Activated CD4-positive, alpha-beta T cell treated with anti-CD3 and anti-CD28 coated beads, Interleukin-2, amount 50 U/mL, for 1 hour (primary cell): ENCODE measurements at places on chromosomes 1 and 21.

- no peak for DNase-seq
These were observed 138.8 kb upstream of the NBPF11 start for GRCh38 chr1:148290881-148291280.

DNA sequence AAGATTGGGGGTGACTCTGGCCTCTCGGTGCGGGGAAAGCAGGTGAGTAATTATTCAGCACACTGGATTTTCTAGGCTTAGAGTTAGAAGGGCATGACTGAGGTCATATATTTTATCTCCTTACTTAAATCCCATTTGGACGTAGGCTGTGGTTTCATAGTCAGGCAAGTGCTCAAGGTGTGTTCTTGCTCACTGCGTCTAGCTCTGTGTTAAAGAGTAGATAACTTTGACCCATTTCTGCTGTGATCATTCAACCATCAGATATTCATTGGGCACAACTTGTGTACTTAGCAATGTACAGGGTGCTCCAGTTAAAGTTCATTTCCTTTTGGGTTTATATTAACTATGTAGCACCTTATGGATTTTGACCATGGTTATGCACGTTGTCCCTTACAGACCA, 14.6 kb downstream of the PFKFB2 start:
- no peak for DNase-seq

DNA sequence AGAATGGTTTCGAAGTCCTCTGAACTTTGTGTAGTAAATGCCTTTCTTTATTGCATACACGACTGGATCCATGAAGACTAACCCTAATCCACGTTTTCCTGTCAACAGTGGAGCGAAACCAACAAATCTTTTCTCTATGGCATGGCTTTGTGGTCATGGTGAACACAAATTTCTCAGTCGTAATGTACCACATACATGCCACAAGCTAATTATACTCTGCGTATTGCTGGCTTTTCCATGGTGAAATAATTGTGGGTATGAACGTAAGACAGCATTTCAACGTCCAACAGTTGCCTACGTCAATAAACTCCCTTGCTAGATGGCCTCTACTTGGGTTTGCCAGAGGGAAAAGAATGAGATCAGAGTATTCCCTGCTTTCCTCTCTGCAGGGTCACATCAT, 27.5 kb downstream of the INTS7 start:
- no peak for DNase-seq

- DNase-seq, result no peak
These were observed 69.3 kb downstream of the RBM11 start for GRCh38 chr21:14285147-14285761.

DNA sequence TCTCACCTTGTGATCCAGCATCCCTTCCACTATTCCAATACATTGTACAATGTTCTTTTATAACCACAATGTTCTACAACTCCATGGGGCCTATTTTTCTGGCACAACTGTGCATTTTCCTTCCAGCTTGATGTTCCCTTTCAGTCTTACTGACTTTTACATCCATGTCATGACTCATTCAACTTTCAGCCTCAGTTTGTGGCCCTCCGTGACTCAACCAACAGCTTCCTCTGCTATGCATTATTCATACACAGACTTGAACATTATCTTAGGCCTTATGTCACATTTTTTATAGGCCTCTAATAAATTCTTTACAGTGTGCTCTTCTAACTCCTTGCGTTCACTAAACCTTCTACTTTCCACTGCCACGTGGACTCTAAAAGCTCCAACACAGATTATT, 119.4 kb upstream of the PRMT6 start:
- no peak for DNase-seq

DNA sequence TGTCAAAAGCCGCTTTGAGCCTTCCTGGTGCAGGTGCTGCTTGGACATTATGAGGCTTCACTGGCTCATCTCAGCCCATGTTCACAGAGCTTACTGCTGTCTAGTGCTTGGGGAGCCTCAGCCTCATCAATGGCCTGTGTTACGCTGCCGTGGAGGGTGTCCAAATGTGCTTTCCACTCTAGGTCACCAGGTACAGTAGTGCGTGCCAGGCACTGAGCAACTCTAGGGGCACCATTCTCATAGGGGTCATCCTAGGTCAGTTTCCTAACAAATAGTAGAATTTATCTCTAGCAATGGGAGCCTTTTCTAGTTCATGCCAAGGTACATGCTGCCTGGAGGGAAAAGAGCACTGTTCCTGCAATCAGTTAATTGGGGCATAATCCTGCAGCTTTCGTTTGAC, 193.8 kb downstream of the DYRK1A start:
- no peak for DNase-seq

GRCh38 chr1:42753070-42753469, 13.0 kb upstream of the CLDN19 start:
- no peak for DNase-seq

GRCh38 chr1:4668743-4669700, 14.6 kb downstream of the AJAP1 start:
- DNase-seq, result no peak

DNA sequence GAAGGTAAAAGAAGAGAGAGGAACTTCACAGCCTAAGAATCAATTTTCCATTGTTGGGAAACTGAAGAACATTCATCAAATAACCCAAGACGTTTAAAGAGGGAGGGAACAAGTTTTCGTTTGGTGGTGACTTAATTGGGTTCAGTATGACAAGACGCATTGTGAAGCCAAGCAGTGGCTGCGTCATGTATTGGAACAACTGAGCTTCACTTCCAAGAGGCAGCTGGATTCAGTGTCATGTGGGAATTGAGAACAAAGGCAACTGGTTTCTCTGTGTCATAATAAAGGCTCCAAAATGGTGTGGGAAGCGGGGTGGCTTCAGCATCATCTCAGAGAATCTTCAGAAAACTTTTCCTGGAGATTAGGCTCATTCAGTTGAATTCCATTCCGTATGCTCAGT, 29.8 kb upstream of the RC3H1 start:
- DNase-seq, result no peak

GRCh38 chr1:47865881-47866535, 131.2 kb downstream of the TRABD2B start:
- DNase-seq, result no peak

GRCh38 chr1:228198977-228199590, 8.8 kb upstream of the OBSCN start:
- DNase-seq, result no peak

DNA sequence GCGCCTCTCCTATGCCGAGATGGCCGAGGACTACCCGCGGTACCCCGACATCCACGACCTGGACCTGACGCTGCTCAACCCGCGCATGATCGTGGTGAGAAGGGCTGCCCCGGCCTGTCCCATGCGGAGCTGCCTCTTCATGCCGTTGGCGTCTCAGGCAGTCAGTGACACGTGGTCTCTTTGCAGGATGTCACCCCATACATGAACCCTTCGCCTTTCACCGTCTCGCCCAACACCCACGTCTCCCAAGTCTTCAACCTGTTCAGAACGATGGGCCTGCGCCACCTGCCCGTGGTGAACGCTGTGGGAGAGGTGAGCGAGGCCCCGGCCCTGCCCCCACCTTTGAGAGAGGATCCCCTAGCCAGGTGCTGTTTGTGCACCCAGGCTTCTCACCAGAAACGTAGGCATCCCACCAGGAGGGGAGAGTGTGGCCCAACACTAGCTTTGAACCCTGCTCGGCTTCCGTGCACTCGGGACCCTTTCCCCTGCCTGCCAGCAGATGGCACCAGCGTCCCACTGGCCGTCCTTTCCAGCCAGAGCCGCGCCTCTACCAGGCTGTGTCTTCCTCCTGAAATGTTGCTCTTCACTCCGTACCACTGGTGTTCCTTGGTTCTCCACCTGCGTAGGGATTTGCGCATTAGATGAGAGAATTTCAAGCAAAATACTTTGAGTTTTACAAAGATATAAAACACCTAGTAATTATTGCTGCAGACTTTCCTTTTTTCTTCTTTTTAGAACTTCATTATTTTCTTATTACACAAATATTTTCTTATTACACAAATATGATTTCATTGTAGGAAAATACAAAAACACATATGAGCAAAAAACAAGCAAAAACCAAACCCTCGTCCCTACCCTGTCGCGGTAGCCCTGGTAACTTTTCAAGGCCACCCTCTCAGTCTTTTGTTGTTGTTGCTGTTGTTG, 9.0 kb downstream of the NPPA start:
- peak; percentile 75 for DNase-seq

DNA sequence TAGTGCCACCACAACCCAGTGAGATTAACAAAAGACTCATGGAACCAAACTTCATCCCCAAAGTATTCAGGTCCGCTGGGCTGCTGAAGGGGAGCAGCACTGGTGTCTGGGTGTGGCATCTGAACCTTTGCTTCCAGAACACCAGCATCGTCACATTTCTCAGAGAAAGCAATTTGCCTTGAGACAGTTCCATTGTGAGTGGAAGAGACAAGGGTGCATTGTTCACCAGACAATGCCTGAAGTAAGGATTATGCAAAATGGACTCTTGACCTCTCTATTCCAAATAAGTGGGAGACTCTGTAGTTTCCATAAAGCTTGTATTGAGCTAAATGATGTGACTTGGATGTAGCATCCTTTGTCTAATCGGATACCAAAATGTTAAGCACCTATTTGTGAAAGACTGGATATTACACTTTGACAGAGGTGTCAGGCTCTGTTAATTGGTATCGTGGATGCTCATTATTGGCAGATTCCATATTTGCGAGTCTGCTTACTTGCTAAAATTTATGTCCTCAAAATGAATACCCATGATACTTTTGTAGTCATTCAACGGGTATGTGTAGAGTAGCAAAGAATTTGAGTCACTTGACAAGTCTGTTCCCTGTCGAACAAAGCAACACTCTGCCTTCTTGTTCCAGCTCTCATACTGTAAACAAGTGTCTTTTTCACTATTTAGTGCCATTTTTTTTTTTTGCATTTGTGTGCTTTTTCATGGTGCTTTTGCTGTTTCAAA, 75.6 kb downstream of the MRPS6 start:
- DNase-seq, result no peak

GRCh38 chr1:198681252-198681651, 42.4 kb downstream of the PTPRC start:
- DNase-seq, result no peak

DNA sequence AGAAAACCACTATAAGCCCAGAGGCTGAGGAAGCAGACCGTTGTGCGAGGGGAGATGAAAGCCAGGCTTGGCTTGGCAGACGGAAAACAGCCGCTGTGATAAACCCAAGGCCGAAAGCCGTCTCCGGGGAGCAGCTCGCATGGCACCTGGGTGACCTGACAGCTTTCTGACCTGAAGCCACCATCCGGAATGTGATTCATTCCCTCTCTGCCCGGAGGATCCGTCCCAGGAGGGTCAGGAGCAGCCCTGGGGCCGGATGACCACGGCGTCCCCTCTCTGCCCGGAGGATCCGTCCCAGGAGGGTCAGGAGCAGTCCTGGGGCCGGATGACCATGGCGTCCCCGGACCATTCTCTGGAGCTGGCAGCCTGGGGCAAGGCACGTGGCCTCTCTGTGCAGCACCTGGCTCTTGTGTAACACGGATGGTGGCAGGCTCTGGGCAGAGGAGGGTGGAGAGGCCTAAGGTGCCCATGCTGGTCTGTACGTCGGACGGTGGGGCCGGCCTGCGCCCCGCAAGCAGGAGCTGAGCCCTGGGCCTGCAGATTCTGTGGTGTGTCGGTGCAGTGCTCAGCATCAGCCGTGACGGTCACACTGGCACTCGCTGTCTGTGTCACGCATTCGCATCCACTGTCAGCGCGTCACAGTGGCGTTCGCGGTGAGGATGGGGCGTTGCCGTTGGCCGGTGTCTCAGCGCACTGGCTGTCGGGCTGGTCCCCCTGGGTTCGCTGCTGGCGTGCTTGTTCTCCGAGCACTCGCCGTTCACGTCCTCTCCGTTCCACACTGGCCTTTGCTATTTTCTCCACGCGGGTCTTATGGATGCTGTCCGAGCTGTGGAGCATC, 50.3 kb downstream of the SLX9 start:
- no peak for DNase-seq

DNA sequence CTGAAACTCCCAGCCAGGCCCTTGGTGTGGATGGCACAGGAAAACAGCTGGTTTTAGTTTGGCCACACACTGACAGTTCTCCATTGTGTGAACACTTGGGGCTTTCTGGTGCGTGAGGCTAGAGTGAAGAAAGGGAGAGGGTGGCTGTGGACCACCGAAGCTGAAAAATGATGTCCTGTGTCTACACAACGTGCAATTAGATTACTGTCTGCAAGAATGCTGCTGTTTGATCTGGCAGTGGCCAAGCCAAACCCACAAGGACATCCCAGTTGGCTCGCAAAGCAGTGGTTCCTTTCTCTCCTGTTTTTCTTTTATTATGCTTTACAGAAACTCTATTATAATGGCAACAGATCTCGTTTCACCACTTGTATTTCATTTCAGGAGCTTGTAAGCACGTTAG, 58.9 kb downstream of the ERG start:
- no peak for DNase-seq

GRCh38 chr1:152413909-152414308, at the start of gene CRNN:
TSS of gene CRNN (minus strand) at chr1:152414263. CDS start at chr1:152412233, 2,030 bp downstream.
- DNase-seq, result no peak

DNA sequence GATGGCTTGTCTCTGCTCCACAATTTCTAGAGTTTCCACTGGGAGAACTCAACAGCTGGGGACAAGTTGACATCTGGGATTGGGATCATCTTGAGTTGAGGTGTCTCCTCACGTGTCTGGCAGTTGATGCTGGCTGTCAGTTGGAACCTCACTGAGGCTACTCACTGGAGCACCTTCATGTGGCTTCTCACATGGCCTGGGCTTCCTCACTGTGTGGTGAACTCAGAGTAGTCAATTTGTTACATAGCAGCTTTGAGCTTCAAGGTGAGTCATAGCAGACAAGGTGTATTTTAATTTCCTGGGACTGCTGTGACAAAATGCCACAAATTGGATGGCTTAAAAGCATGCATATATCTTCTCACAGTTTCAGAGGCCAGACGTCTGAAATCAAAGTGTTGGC, 44.0 kb downstream of the NTNG1 start:
- DNase-seq, result no peak

GRCh38 chr1:236302941-236303340, 21.2 kb upstream of the ERO1B start:
- no peak for DNase-seq

- DNase-seq, result peak; percentile 22
These were observed 351.3 kb upstream of the SGIP1 start for GRCh38 chr1:66182551-66183178.

DNA sequence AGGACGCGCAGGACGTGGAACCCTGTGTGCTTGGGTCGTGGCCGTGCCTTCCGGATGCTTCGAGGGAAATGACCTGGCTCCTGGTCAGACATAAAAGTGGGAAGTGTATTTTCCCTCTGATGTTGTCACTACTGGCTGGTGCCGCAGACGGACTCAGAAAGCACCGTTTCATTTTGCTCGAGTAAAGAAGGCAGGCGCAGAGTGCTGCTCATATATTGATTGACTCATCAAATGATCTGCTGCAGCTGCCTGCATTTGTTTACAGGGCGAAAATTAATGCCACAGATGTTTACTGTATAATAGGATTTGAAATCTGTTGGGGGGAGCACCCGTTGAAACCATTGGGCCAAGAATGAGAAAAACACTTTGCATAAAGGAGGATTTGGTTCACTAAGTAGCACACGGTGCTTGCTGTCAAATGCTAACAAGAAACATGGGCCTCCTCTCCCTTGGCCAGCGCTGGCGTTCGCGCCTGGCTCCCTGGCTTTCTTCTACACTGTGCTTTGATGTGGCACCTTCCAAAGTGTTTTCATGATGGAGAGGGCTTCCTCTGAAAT, 365.5 kb downstream of the CAMTA1 start:
- no peak for DNase-seq
